ENCODE measurements at places on chromosomes 1 and 21.

- no peak for DNase-seq
Measured at GRCh38 chr1:176989754-176990153, 174.8 kb downstream of the ASTN1 start.

DNA sequence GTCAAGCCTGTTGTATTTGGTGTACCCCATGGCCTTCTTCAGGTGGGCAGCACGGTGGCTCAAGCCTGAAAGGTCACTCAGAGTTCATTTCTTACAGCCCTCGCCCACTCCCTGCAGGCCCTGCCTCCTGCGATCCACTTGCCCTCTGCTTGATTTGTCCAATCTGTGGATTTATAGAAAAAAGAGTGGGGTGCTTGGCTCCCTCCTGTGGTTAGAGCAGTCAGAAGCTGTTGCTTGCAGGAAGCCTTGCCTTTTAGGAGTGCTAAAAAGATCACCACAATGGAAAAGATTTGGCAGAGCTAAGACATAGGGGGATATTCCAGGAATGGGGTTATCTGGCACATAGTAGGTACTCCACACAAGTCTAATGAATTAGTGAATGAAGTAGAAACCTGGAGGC, 108.0 kb upstream of the TRABD2B start:
- DNase-seq: no peak

DNA sequence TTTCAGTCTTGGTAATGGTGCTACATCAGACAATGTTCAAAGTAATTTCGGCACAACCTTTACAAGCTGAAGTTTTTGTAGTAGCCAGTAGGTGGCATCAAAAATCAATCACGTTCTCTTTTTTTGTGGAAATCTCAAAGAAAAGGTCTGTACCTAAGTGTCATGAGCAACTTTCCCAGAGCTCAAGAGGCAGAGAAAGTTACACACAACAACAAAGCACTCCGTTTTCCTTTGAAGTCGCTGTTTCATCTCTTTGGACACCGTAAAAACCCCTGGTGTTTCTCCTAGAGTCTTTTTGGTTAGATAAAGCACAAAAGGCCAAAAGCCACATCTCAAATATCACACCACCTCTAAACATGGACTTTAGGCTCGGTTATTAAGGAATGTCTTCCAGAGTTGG, 131.6 kb downstream of the LHX8 start:
- DNase-seq: no peak

- no peak for DNase-seq
Measured at GRCh38 chr1:44640200-44640853, 34.0 kb downstream of the TMEM53 start.

- DNase-seq: no peak
Measured at GRCh38 chr1:204894606-204895005, 23.9 kb downstream of the NFASC start.

DNA sequence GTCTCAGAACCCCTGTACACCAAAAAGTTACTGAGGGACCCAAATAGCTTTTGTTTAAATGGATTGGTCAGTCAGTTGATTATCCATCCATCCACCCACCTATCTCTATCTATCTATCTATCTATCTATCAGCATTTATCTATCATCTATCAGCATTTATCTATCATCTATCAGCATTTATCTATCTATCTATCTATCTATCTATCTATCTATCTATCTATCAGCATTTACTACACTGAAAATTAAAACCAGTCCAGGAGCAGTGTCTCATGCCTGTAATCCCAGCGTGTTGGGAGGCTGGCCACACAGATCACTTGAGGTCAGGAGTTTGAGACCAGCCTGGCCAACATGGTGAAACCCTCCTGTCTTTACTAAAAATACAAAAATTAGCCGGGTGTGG, 47.1 kb downstream of the CLSTN1 start:
- no peak for DNase-seq

DNA sequence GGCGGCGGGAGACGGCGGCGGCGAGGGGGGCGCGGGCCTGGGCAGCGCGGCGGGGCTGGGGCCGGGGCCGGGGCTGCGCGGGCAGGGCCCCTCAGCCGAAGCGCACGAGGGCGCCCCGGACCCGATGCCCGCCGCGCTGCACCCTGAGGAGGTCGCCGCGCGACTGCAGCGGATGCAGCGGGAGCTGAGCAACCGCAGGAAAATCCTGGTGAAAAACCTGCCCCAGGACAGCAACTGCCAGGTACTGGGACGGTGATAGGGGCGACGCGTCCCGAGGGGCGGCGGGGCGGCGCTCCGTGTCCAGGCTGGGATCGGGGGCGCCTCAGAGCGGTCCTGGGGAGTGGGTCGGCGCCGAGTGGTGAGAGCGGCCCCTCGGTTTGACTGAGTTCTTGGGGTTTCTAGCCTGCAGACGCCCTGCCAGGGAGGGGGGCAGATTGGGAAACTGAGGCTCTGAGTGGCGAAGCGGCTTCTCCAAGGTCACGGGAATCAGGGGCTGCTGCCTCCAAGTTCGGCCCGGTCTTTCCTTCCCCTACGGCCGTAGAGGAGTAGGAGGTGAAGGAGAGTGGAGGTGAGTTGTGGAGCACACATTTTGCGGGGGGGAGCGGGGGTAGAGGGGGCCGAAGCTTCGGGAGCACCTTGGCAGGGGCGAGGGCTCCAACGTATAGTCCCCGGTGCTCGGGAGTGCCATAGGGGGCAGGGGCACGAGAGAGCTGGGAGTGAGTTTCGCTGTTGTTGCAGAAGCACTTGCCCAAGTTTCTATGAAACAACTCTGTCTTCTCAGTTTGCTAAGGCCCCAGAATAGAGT, 508 bp downstream of the RAVER2 start:
- peak; percentile 52 for DNase-seq

- no peak for DNase-seq
Measured at GRCh38 chr1:223479718-223480425, 86.7 kb downstream of the CCDC185 start.

DNA sequence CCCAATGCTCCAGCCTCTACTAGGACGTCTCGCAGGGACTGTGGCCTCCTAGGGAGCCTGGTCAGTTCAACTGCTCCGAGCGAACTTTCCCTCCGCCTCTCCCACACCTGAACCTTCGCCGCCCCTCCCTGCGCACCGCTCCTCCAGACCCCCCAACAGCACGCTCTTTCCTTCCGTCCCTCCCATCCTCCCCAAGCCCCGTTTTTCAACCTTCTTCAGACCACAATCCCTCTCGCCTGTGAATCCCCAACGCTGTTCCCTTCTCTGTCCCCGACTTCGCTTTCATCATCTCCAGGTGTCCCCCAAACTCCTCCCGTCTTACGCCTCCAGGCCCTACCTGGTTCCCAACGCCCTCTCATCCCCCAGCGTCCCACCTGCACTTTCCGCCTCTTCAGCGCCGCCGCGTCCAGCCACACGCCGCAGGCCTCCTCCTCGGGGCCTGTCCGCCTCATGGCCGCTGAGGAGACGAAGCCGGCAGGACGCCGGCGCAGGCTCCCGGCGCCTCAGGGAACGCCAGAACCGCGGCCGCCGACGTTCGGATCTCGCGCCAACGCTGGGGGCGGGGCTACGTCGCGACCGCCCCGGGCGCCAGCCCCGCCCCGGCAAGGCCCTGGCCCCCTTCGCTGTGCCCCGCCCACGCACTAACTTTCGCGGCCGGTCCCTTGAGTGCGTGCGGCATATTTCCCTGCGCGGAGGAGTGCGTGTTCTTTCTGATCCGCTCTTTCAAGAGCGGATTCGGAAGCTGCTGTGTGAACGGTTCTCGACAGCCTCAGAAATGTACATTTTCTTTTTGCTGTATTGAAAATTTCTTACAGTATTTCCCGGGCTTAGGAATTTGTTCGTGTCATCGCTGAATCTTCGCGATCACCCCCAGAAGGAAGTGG, at the start of gene AUNIP:
TSS of gene AUNIP (minus strand) at position 552 of the 884 bp plus-strand sequence. CDS start at position 452, 100 bp downstream.
- DNase-seq: peak; percentile 88

DNA sequence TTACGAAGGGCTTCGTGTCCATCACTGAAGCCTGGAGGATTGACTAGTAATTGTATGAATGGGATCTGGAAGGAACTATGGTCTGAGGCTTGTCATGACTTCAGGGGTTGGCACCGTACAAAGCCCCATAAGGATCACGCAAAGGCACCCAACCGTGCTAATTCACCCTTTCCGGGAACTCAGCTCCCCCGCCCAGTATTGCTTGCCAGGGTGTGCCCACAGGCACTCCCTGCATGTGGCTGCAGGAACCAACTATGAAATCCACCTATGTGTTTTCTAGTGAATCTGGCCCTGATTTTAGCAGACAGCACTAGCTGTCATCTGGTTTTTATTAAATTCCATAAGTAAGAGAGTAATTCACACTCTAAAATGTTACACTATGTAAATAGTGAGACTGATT, 139.2 kb downstream of the TM2D1 start:
- peak; percentile 73 for DNase-seq

DNA sequence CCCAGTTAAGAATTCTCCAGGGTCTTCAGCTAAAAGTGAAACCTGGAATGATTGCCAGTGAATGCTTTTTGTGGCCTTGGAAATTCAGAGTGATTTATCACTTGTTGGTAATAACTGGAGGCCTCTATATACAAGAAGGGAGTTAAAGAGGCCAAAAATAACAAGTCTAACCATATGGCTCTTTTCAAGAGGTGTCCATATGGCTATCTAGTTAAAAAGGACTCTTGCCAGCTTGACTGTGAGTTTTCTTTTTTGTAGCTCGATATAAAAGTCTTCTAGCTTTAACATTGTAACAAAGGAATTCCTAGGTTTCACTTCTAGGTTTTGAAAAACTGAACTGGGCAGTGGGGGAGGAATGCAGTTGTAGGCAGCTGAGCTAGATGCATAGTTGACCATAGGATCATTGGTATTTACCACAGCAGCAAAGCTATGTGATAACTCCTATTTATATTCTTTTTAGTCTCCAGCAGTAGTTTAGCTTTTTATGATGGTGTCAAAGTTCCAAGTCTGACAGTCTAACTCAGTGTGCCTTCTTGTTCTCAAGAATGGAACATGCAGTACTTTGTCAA, 44.4 kb downstream of the CACHD1 start:
- no peak for DNase-seq

DNA sequence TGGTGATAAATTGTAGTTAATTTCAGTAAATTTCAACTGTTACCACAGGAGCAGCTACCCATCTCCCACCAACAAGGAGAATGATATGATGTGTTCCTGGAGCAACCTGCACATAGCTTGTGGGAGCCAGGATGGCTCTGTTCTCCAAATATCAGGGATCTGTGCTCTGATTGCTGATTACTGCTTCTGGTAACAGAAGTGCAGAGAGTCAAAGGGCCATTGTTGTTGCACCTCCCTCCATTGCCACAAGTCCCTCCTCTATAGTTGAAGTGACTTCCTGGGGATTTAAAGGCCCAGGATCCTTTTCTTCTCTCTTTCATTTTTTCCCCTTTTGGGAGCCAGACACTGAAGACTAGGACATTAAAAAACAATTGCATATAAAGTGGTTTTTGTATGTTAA, 51.6 kb upstream of the HPDL start:
- no peak for DNase-seq

DNA sequence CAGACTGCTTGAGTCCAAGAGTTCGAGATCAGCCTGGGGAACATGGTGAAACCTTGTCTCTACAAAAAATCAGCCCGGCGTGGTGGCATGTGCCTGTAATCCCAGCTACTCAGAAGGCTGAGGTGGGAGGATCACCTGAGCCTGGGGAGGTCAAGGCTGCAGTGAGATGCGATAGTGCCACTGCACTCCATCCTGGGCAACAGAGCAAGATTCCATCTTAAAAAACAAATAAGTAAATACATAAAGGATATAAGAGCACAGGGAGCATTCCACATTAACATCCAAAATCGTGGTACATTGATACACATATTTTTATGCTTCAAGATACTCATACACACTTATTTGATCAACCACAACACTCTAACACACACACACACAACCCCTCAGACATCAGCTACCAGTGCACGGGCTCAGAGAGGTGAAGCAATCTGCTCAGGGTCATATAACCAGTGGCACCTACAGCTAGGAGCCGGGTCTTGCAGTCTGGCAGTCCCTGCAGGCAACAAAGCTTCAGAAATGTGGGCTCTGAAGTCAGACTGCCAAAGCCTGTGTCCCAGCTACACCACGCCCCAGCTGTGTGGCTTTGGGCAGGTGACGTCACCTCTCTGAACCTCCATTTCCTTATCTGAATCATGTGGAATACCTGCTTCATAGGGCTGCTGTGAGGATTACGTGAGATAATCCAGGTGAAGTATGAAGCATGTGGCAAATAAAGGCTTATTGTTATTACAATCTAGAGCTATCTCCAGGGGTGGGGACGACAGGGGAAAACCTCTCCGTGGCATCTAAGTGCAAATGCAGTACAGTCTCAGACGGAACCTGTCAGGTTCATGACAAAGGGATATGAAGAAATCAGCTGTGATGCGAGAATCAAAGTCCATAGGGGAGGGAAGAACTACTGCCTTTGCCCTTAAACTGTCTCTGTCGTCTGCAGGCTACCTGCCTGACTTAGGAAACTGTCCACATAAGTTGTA, 4.8 kb upstream of the CRYBG2 start:
- DNase-seq: peak; percentile 71

DNA sequence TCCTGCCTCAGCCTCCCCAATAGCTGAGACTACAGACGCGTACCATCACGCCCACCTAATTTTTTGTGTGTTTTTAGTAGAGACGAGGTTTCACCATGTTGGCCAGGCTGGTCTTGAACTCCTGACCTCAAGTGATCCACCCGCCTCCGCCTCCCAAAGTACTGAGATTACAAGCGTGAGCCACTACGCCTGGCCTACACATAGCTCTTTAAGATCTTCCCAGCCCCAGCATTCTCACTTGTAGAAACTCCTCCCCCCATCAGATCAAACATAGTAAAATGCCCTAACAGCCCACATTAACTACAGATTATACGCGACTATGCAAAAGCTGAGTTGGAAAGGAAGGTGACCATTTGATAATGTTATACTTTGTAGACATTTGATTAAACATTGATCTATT, 634.8 kb downstream of the MATN1 start:
- DNase-seq: no peak

GRCh38 chr1:19444296-19445021, 40.9 kb downstream of the CAPZB start:
- DNase-seq: no peak

- DNase-seq: no peak
Measured at GRCh38 chr21:41695513-41695912, 71.3 kb downstream of the RIPK4 start.

DNA sequence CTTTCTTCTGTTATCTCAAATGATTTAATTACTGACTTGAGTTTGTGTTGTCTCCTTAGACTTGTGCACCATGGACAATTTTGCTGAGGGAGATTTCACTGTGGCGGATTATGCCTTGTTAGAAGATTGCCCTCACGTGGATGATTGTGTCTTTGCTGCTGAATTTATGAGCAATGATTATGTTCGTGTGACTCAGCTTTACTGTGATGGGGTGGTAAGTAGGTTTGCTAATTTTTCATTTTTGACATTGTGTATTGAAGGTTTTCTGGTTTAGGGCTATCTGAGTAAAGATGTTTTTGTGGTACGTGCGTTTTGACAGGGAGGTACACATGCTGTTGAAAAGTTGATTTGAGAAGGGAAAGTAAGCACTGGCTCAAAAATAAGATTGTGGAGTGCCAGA, 14.1 kb downstream of the TTC3 start:
- DNase-seq: no peak
